Fibroblast of villous mesenchyme (primary cell): ENCODE measurements at places on chromosomes 3 and 15. TPM values are rescaled to one million over a fixed set of nuclear protein-coding genes. Genes with fewer than 3 reads are reported as not detected.

Gene PGBD4
- total RNA-seq, result 1.9 and 2.6 TPM in 2 replicates

Gene ZNF148
- total RNA-seq, result 28.3 and 42.7 TPM in 2 replicates

Gene BTLA
- not detected in 2 replicates for total RNA-seq

Gene POC1A
- total RNA-seq, result 5.6 and 6.1 TPM in 2 replicates

Gene LIPH
- total RNA-seq, result under 0.01 TPM in 2 replicates

Gene ROBO2
- 3.0 and 6.1 TPM in 2 replicates for total RNA-seq

Gene C15orf62
- under 0.01 TPM in 1 of 2 replicates, not detected in the other for total RNA-seq

Gene ATXN7
- total RNA-seq, result 12.9 and 14.7 TPM in 2 replicates

Gene GORASP1
- 44.9 and 50.9 TPM in 2 replicates for total RNA-seq

Gene ETV5
- total RNA-seq, result 43.8 and 54.8 TPM in 2 replicates

Gene PLAAT1
- total RNA-seq, result not detected in 2 replicates

Gene FBXO40
- under 0.01 TPM in 1 of 2 replicates, not detected in the other for total RNA-seq

Gene DHX30
- 69.9 and 77.7 TPM in 2 replicates for total RNA-seq

Gene DUOX1
- not detected in 2 replicates for total RNA-seq

Gene LRRC31
- not detected in 2 replicates for total RNA-seq

Gene ERICH6
- 0.32 and 0.43 TPM in 2 replicates for total RNA-seq

Gene MED12L
- 0.32 and 1.3 TPM in 2 replicates for total RNA-seq

Gene ECE2
- not detected in 2 replicates for total RNA-seq

Gene GNB5
- total RNA-seq, result 56.0 and 58.3 TPM in 2 replicates

Gene RYR3
- under 0.01 TPM in 1 of 2 replicates, not detected in the other for total RNA-seq

Gene GMNC
- total RNA-seq, result 0.97 and 3.9 TPM in 2 replicates

Gene TMC3
- total RNA-seq, result not detected in 2 replicates

Gene PTX3
- total RNA-seq, result 22.5 and 47.0 TPM in 2 replicates

Gene RAB5A
- 99.2 and 100 TPM in 2 replicates for total RNA-seq

Gene MOBP
- total RNA-seq, result not detected in 2 replicates

Gene GOLGA6B
- total RNA-seq, result not detected in 2 replicates

Gene NR2E3
- 0.86 and 0.97 TPM in 2 replicates for total RNA-seq

Gene GOLGA6D
- not detected in 2 replicates for total RNA-seq

Gene COL6A5
- total RNA-seq, result under 0.01 TPM in 2 replicates
